NK-92 treated with Interleukin-12 subunit alpha and Interleukin-12 subunit beta, amount 100 ng/mL, for 24 hours (cell line): ENCODE measurements at places on chromosomes 12 and 14.

DNA sequence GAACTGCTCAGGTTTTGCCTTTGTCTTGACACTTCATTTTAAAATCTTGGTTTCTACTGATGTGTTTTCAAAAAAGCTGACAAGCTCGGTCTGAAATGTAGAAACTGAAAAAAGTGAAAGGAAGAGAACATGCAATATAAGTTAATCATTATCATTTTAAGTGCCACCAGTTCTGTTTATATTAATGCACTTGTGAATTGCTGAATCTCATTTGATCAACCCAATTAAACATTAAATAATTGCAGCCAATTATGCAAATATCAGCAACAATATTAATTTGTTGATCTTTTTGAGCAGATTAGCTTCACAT lies 133.8 kb downstream of the BCAT1 start:
- DNase-seq = no peak

DNA sequence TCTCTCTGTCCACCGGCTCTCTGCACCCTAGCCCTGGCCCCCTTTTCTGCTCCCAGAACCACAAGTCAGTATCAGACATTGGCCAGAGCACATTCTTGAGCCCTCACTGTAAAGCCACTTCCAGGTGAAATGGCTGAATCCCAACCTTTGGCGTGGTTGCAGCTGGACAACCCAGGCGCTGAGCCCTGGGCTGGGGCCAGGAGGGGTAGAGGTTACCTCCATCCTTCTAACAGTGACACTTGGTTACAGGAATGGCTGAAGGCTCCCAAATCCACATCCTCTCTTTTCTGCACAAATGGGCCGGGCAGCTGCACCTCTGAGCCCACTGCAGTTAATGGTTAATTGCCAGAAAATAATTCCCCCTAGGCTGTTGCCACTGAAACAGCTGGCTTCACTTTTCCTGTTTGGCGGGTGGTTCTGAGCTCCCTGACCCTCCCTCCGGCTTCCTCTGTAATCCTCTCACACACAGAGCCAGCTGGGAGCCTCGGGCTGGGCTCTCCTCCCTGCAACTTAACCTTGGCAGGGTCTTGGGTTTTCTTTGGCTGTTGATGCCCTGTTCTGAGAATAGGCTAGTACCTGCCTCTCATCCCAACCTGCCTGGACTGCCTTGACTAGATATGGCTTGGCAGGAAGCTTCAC lies 44.1 kb downstream of the TSPAN11 start:
- no peak for DNase-seq

DNA sequence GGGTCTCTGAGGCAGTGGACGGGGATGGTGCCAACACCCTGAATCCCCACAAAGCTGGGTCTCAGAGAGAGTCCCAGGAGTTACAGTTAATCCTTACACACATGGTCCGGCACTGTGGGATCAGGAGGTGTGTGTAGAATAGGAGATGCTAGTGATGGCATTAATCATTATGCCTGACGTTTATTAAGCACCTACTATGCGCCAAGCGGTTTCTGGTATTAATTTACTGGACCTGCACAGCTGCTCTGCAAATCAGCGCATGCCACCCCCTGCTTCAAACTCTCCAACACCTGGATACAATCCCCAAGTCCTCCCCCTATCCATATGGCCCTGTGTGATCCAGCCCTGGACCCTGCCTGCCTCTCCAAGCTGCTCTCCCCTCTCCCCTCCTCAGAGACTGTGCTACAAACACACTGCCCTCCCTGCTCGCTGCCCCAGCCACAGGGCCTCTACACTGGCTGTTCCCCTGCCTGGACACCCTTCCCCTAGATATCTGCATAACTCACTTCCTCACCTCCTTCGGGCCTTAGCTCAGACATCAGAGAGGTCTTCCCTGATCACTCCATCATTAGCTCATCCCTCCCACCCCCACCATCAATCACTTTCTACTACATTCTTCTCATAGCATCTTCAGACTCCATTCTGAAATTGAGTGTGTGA lies 86.0 kb downstream of the RFLNA start:
- DNase-seq = no peak

- no peak for DNase-seq
These were observed 37.0 kb upstream of the FBXO33 start for GRCh38 chr14:39469094-39469710.

- no peak for DNase-seq
These were observed 78.0 kb downstream of the KITLG start for GRCh38 chr12:88501972-88502938.

- DNase-seq = peak; percentile 62
These were observed 449.9 kb downstream of the DPF3 start for GRCh38 chr14:72443991-72444441.

GRCh38 chr12:62438098-62438692 lies 28.4 kb upstream of the MON2 start:
- no peak for DNase-seq

GRCh38 chr14:31544816-31545215 lies 16.4 kb upstream of the NUBPL start:
- no peak for DNase-seq

DNA sequence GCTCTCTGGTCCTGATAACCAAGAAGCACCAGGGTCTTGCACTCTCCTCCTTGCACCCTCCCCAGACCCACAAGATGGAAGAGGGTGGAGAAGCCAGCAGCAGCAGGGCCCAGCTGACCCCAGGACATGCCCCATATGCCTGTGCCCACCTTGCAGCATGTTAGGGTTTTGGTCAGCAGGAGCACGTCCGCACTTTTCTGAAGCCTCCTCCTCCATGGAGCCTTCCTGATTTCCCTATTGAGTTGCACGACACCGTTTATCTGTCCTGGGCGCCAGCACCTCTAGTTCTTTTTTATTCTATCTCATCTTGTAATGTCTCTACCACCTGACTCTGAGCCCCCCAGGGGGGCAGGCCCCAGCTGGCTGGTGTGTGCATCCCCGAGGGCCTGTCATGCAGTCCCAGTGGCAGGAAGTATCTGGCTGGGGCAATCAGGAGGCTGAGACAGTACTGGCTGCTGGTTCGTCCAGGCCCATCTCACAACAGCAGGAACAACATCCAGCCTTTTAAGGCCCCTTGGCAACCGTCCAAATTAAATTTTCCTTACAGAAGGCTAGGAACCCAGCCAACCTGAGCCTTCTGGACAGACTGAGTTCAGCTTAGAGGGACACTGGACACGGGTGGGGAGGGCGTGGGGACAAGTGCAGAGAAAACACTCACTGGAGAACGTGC lies 39.6 kb downstream of the CCDC85C start:
- no peak for DNase-seq

DNA sequence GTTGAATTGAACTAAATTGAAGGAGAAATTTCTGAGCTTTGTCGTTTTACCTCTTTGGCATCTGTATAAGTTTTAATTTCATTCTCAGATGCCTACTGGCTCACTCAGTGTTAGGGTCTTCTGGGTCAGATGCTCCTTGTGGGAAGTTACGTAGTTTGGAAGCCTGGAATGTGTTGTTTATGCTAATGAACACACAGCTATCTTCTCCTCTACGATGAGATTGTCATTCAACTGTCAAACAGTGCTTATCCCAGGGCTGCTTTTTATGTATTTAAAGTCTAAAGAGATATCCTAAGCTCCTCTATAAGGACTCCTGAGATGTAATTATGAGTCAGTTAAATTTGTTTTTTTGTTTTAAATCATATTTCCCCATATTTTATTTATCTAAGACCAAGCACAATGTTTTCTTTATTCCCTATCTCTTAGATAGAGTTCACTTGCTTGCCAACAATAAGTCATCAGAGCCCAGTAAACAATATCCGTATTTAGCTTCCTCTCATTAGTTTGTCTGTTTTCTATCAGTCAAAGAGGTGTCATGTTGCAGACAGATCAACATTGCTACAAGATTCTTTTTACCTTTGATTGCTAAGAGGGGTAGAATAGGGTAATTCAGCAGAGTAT lies 368.0 kb upstream of the PDE3A start:
- no peak for DNase-seq

- DNase-seq = no peak
These were observed 248.5 kb upstream of the FBXO33 start for GRCh38 chr14:39680777-39681176.

DNA sequence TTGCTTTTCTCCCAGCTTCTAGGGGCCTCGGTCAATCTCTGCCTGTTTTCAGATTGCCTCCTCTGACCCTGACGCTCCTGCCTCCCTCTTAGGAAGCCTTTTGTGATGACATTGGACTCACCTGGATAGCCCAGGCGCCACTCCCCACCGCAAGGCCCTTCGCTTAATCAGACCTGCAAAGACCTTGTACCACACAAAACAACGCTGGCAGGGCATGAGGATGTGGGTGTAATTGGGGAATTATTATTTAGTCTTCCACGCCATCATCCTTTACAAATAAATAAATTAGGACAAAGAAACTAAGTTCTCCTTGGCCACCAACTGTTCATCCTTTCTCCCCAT lies 7.7 kb upstream of the VPS37B start:
- no peak for DNase-seq

GRCh38 chr12:68536885-68537485 lies 73.7 kb upstream of the RAP1B start:
- DNase-seq = no peak
